ENCODE measurements at places on chromosomes 11 and 22. TPM values are rescaled to one million over a fixed set of nuclear protein-coding genes. Genes with fewer than 3 reads are reported as not detected.

- no peak for DNase-seq
These were observed 127.5 kb downstream of the PKNOX2 start for GRCh38 chr11:125292100-125292499.

The FOLR2 gene
- not detected for total RNA-seq

DNA sequence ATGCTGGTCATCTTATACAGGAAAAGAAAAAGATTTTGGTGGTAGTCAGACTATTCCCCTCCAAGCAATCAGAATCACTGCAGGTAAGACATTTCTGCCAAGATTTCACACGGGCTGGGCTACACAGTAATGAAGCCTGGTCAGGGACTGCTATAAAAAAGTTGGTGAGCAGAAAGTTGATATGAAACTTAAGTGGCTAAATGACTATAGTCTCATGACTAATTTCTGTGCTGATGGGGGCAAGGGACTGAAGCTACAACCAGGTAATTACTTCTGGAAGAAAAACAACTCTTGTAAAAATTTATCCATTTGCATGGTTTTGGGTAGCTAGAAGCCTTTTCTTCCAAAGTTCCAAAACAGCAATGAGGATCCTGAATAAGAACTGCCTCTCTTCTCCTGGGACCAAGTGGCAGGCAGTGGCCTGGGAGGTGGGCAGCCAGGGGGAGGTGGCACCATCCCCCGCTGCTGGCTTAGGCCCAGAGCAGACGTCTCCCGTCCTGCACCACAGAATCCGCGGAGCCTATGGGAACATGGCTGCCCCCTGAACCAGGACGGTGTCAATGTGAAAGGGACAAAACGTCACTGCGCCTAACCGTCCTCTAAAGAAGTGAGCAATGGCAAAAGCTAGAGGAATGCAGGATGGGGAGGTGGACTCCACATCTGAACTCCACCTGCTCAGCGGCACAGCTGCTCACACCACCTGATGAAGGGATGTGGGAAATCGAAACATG is 122.6 kb upstream of the LMO1 start:
- DNase-seq, result no peak

The C11orf65 gene
- total RNA-seq, result 1.0 TPM

- DNase-seq, result no peak
These were observed 20.5 kb downstream of the LRRC55 start for GRCh38 chr11:57202281-57202680.

The OR8A1 gene
- total RNA-seq, result not detected

- DNase-seq, result peak; percentile 75
These were observed 661 bp upstream of the MALAT1 start for GRCh38 chr11:65498042-65498726.

- no peak for DNase-seq
These were observed 87.6 kb upstream of the BID start for GRCh38 chr22:17861909-17862308.

The BTBD18 gene
- not detected for total RNA-seq

DNA sequence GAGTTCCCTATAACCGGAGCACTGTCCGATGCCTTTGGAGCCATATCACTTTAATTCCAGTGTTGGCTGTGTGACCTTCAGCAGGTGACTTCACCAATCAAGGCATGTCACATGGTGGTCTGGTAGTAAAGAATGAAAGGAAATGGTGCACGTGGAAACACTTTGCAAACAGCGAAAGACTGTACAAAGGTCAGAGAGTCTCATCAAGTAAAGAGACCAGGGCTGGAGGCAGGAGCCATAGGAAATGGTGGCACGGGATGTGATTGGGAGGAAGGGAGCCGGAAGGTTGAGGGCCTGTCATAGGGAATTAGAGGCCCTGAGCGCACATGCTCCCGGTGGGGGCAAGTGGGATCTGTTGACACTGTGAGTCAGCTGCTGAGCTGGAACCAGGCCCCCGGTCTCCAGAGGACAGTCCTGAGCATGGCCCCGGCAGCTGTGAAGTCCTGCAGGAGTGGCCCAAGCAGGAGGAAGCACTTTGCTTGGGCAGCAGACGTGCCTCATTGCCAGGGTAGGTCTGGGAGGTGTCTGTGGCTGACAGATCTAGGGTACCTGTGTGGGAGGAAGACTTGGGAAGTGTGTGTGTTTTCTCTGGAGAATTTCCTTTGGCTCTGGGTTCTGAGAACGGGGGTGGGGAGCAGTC is 2.0 kb downstream of the DAGLA start:
- no peak for DNase-seq

The TMEM191C gene
- 1.3 TPM for total RNA-seq

DNA sequence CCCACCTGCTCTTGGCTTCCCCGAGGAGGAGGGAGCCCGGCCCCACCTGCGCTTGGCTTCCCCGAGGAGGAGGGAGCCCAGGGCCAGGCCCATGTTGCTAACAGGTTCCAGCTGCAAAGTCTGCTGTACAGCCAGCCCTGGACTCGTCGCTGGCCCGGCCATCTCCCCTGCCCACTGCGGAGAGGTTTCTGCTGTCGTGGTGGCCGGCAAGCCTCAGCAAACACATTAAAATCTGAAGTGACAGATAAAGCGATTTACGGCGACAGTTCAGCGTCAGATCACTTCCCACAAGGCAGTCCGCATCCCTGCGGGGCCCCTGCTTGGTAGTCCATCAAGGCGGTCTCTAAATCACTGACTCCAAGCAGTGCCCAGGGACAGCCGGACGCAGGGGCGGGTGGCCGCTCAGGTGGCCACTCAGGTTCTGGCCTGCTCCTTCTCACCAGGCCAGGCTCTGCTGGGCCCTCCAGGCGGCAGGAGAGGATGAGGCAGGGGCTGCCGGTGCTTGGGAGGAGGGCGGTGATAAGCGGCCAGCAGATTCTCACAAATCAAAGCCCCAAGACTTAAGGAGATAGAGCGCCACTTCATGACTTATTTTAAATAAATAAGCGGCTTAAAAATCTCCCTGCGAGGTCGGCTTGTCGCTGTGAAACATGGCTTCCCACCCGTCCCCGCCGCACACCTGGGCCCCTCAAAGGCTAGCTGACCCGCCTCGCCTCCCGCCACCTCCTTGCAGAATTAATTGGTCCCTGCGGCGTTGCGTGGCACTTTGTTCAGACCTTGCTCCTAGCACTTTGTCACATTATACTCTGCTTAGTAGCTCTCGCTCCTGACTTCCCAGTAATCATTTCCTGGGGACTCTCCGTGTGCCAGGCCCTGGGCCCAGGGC is 21.1 kb downstream of the MACROD1 start:
- DNase-seq, result no peak

GRCh38 chr11:127726367-127726766 is 725.8 kb upstream of the KIRREL3 start:
- no peak for DNase-seq

DNA sequence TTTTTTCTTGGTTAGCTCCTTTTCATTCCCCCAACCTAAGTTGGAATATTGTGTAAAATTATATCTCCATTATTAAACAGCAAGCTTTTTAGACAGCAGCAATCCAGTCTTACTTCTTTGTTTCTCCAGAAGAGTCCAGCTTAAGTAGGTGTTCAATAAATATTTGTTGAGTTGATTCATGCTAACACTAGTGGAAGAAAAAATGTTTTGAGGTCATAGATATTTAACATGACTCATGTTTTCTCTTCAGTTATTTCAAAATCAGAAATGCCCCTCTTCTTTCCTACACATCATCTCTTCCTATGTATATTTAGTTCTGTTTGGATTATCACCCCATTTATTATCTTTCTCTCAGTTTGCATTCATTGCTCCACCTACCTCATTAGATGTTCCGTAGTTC is 20.3 kb downstream of the CCDC83 start:
- no peak for DNase-seq

DNA sequence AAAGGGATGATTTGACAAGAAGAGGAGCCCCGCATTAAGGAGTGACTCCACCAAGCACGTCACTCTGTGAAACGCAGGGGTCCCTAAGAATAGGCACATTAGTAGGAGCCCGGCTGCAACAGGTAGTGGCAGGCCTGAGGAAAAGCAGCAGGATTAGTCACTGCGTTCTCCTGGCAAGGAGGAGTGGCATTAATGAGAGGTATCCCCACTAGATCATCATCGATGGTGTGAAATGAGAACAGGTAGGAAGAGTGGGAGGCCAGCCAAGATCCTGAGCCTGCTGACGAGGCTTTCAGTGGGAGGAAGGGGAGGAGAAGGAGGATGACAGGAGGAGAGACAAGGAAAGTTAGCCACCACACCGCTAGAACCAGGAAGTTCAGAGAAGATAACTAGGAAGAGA is 38.6 kb downstream of the NRXN2 start:
- DNase-seq, result no peak

GRCh38 chr11:57480409-57481137 is 20.2 kb downstream of the RTN4RL2 start:
- DNase-seq, result peak; percentile 75

DNA sequence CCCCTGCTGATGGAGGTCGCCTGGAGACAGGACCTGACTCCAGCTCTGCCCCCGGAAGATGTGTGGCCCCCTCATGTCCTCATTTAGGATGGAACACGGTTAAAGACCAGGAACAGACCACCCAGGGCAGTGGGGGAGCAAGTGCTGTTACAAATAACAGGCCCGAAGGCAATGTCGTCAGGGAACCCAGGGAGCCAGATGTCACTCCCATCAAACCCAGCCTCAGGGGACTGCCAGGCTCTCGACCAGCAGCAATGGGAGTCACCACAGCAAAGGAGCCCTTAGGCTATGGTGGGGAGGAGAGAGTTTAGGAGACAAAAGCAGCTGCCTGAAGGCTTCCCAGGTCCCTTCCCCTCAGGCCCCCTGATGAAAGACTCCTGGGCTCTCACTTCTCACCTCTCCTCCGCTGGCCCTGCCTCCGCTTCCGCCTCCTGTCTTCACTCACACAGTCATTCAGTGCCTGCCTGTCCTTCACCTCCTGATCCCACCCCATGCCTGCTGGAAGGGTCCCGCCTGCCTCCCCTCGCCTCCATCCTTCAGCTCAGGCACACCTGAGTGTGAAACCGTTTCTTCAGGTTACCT is 4.4 kb downstream of the RPS19BP1 start:
- DNase-seq, result no peak

GRCh38 chr11:125410091-125410490 is 86.0 kb downstream of the FEZ1 start:
- DNase-seq, result no peak

The RIMBP3C gene
- total RNA-seq, result 0.51 TPM

DNA sequence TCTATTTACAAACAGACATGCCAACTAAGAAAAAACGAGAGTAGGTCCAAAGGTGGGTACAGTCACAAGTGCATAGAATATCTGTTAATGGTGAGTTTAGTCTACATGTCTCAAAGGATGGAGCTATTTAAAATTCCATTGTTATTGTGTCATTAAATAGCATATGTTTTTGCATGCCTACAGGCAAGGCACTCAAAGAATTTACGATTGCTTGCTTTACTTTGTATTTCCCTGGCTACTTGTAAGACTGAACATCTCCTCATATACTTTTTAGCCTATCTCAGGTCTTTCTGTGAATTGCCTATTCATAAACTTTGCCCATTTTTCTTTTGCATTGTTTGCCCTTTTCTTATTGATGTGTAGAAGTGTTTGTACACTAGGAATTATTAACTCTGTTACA is 39.7 kb downstream of the DEUP1 start:
- no peak for DNase-seq

DNA sequence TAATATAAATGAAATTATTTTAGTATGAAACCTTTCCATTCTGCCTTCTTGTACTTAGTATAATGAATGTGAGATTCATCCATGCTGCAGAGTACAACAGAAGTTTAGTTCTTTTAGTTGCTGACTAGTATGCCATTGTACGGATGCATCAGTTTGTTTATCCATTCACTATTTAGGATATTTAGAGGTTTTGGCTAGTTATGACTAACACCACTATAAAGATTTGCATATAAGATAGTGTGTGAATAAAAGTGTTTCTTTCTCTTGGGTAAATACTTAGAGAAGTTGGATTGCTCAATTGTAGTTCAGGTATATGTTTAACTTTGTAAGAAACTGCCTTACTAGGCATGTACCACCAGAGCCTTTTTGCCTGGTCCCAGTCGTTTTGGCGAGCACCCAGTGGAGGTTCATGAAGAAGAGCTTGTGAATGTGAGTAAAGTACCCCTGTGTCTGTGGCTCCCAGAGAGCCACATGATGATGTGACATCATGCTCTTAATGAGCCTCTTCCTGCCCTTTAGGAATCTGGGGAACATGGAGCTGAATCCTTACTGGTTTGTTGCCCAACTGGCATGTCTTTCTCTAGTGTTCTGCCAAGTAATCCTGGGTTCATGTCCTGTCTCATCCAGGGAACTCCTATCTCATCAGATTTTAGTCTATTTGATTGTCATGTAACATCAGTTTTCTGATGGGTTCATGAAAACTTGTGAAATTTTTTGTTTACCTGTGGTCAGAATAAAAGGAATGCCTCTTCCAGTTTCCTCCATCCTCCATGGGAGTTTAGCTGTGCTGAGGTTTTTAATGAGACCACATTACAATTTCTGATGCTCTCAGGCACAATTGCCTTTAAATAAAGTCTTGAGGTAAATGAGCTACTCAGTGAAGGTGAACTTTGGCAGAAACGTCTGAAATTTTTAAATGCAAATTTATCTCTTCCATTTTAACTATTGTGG is 234.8 kb downstream of the CASP12 start:
- DNase-seq, result no peak

DNA sequence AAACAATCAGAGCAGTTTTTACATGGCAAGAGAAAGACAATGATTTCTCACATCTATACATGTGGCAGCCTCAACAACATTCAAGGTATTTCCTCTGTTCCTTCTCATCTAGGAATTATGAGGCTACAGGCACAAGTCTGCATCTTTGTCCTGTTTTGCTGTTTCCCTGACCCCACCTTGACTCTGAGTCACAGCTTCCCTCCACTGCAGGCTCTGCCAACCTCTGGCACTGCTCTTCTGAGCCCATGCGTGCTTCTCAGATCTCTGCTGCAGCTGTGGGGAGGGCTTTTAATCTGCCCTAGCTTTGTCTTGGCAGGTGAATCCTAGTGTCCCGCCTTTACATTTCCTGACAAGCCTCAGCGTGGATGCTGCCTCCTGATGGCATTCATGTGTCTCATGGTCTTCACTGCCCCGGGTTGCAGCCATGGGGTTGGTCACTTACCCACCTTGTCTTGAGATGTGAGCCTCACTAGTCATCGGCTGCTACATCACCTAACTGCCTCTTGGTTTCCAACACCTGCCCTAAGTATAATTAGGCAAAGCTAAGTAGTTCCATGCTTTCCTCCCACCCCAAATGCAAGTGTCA is 578.5 kb downstream of the TBC1D22A start:
- no peak for DNase-seq
